ENCODE measurements at places on chromosomes 6 and 20.

- no peak for DNase-seq
Observed at GRCh38 chr20:15072316-15072715, 734.9 kb upstream of the FLRT3 start.

DNA sequence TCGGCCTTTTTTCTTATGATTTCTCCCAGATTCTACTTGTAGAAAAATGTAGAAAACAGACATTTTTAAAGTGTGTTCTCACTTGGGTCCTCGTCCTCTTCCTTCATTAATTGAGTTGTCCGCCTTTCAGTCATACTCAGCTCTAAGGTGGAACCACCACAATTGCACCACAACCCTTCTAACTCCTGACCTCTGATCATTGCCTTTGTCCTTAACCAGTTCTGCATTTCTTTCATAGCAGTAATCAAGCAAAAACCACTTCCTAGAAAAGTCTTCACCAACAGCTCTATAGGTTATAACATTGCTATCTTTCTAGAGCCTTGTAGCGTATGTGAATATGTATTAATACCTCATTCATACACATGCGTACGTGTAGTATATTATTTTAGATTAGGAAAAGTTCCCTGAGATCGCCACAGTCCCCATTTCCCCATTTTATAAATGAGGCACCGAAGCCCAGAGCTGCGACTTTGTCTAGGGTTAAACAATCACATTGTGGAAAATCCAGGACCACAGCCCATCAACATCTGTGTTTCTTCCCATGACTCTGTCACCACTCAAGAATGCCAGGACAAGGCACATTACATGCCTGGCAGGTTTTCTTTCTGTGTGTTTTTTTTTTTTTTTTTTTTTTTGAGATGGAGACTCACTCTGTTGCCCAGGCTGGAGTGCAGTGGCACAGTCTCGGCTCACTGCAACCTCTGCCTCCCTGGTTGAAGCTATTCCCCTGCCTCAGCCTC is 175.5 kb downstream of the BTBD3 start:
- DNase-seq = no peak

DNA sequence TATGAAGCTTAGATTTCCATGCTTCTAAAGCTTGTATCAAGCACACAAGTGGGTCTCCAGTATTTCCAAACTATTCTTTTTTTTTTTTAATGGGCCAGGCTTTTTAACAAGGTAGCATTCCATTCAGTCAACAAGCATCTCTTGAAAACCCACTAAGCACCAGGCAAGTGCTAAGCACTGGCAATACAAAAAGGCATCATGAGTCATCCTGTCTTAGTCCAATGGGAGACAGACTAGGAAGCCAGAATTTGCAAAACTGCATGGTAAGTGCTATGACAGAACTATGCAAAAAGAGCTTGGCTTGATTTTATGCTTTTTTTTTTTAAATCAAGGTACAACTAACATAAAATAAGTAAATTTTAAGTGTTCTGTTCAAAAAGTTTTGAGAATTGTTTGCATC is 109.3 kb upstream of the DST start:
- DNase-seq = no peak

GRCh38 chr6:3869632-3870527 is 20.7 kb downstream of the FAM50B start:
- no peak for DNase-seq

DNA sequence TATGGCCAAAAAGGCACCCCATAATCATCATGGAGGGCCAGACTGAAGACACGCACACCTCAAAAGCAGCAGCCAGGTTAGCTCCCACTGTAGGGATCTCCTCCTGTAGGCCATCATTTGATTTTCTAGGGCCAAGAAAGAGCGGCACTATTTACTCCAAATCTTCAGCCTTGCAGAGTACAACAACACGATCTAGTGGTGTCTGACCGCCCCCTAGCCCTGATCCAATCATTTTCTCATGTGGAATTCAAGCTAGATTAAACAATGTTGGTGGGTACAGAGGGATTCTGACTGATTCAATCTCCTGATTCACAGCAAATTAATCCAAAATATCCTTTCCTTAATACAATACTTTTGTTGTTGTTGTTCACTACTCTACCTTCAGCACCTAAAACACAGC is 12.5 kb downstream of the GNAS-AS1 start:
- DNase-seq = no peak

- DNase-seq = no peak
Observed at GRCh38 chr6:54846857-54847674, 495 bp downstream of the FAM83B start.

GRCh38 chr6:21454262-21454661 is 139.3 kb upstream of the SOX4 start:
- DNase-seq = no peak

DNA sequence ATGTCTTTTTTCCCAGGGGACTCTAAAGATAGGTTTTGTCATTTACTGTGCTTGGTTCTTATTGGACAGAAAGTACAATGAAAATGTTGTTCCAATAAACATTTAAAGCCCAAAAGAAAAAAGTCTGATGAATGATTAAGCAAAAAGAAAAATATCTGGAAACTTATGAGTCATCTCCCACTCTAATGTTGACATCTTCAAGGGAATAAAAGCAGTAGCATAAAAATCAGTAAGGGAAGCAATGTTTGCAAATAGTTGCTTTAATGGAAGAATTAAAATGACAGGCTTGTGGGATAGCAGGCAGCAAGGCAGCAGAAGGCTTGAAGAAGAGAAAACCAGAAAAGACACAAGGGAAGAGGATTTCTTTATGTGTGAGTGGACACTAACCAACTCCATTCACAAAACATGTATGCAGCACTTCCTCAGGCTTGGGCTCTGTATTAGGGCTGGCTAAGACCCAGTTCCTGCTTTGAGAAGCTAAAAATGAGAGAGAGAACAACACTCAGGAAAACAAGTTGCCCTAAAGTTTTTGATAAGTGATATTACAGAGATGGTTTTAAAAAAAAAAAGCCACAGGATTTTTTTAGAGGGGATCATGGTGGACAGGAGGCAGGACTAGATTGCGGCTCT is 263.2 kb upstream of the NT5E start:
- no peak for DNase-seq
